ENCODE measurements at places on chromosomes 7 and 10.

DNA sequence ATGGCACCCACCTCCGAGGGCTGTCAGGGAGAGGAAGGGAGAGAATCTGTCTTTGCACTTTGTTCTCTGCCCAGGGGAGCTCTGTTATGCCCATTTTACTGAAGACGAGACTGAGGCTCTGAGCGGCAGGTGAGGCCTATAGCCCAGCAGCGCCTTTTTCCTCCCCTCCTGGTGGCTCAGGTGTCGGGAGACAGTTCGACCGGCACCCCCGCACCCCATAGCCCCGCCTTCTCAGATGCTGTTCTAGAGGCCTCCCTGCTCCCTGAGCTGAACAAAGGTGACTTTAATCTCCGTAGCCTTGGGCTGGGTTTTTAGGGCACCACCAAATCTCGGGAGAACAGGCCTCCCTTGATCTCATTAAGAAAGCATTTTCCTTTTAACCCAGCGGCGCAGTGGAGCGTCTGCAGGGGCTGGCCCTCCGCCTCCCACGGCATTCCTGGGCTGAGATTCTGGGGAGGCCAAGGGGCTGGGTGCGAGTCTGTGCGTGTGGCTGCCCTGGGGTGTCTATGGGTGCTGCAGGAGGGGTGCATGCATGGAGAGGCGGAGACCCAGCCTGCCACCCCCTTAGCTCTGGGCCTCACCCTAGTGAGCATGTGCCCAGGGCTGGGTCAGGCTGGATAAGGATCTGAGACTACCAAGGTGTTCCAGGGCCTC, 3.3 kb downstream of the LFNG start:
- DNase-seq, result no peak

- DNase-seq, result no peak
These were observed 411.8 kb downstream of the SDK1 start for GRCh38 chr7:3712841-3713240.

DNA sequence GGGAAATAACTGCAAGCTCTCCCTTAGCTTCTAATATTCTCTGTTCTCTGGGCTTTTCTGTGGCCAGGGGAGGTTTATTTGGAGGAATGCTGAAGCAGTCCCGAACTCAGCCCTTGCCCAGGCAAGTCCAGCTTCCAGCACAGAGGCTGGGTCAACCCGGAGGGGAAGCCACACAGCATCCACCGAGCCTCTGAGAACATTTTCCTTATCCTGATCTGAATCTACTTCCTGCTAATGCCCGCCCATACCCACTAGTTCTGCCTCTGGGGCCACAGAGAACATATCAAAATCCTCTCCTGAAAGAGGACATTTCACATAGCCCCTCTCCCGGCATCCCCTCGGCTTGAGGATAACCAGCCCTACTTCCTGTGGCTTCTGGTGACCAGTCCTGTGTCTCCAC, 31.1 kb downstream of the SH3PXD2A start:
- no peak for DNase-seq

GRCh38 chr7:111043561-111043960, 47.4 kb upstream of the LRRN3 start:
- DNase-seq, result no peak

GRCh38 chr10:103416436-103417147, 20.2 kb downstream of the PDCD11 start:
- DNase-seq, result peak; percentile 10

DNA sequence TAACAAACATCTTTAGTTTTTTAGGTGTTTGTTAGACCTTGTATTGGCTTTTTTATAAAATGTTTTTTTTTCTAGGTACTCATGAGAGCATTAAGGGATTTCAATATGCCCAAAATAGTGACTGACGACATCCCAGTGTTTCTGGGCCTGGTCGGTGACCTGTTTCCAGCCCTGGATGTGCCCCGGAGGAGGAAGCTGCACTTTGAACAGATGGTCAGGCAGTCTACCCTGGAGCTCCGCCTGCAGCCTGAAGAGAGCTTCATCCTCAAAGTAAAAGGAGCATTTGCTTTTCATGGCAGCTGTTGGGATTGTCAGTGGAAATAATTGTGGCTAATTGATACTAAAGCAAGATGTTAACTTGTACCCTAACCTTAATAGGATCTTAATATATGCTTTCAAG, 161.5 kb downstream of the DNAH11 start:
- DNase-seq, result no peak

DNA sequence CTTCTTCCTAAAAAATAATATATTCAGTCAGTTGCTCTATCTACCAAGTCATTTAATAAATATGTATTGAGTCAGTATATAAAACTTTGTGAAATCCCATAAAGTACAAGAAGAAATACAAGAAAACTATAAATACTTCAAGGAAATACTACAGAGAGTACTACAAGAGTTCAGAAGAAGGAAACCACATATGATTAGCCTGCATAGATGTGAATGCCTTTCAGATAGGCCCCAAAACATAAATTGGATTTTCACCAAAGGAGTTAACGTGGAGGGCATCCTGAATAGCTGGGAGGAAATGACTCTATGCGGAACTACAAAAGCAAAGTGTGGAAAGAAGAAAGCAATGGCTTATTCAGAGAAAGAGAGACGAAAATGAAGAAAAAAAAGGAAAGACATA, 120.1 kb downstream of the LRRN3 start:
- no peak for DNase-seq

DNA sequence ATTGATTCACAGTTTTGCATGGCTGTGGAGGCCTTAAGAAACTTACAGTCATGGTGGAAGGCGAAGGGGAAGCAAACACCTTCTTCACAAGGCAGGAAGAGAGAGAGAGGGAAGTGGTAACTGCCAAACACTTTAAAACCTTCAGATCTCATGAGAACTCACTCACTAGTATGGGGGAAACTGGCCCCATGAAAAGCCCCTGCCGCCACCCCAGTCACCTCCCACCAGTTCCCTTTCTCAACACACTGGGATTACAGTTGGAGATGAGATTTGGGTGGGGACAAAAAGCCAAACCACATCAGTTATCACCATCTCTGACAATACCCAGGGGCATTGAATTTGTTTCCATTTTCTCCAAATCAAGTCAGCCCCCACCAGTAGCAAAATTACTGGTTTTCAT, 740.4 kb downstream of the GATA3 start:
- DNase-seq, result no peak

DNA sequence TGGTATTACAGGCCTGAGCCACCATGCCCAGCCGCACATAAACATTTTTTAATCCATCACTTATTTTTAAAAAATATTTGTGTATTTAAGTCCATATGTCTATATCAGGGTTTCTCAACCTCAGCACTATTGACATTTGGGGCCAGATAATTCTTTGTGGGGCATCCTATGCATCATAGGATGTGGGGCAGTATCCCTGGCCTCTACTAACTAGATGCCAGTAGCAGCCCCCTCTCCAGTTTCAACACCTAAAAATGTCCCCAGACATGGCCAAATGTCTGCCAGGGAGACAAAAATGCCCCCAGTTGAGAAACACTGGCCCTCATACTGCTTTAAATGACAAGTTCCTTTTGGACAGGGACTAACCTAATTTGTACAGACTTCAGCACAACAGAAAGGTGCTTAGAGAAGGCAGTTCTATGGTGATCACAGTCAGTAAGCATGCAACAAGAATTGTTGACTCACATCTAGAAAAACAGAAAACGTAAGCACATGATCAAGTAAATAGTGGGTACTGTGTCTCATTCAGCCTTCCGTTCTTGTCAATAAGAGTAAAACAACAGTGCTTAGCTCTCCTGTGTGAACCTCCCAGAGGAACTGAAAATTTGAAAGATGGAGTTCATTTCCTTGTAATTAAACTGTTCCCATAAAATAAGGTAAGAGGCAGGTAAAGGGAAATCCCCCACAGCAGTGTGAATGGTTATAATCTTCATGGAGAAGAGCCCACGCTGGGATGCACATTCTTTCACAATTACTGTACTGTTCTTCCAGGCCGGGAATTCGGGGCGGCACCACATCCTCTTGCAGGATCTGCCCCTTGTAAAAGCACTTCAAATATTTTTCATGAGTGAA, 17.3 kb upstream of the ADRB1 start:
- no peak for DNase-seq

GRCh38 chr7:158329014-158329610, 258.5 kb downstream of the PTPRN2 start:
- no peak for DNase-seq

DNA sequence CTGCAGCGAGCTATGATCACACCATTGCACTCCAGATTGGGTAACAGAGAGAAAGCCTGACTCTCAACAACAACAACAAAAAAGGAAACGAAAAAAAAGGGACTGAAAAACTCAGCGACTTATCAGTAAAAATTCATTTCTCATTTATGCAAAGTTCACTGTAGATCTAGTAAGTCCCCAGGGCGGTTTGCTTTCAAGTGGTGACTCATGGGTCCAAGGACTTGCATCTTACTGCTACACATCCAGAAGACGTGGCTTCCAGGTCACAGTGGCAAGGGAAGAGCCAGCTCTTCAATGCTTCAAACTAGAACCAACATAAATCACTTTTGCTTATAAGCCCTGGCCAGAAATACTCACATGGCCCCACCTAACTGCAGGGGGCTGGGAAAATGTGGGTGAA, 178.3 kb upstream of the AUTS2 start:
- DNase-seq, result no peak

DNA sequence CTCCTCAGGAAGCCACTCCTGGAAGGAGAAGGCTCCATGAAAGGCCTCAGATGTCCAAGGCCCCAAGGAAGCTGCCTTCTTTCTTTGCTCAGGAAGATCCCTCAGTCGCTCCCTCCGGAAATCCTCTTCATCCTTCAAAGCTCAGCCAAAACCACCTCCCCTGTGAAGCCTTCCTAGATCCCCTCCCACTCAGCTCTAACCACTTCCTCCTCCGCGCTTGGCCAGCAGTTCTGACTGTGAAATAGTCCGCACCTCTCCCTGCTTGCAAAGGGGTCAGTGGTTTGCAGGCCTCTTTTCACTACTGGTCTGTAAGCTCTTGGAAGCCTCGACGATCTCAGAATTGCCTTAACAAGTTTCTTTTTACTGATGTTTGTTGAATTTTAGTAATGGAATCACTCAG, 23.9 kb downstream of the PYROXD2 start:
- no peak for DNase-seq

- DNase-seq, result no peak
These were observed 706 bp downstream of the BUB3 start for GRCh38 chr10:123154711-123155505.

GRCh38 chr10:184911-185310, 49.7 kb downstream of the ZMYND11 start:
- DNase-seq, result no peak

- DNase-seq, result no peak
These were observed 223.6 kb downstream of the IPMK start for GRCh38 chr10:58044072-58044471.

GRCh38 chr7:83957333-83957732, 237.3 kb downstream of the SEMA3A start:
- no peak for DNase-seq

DNA sequence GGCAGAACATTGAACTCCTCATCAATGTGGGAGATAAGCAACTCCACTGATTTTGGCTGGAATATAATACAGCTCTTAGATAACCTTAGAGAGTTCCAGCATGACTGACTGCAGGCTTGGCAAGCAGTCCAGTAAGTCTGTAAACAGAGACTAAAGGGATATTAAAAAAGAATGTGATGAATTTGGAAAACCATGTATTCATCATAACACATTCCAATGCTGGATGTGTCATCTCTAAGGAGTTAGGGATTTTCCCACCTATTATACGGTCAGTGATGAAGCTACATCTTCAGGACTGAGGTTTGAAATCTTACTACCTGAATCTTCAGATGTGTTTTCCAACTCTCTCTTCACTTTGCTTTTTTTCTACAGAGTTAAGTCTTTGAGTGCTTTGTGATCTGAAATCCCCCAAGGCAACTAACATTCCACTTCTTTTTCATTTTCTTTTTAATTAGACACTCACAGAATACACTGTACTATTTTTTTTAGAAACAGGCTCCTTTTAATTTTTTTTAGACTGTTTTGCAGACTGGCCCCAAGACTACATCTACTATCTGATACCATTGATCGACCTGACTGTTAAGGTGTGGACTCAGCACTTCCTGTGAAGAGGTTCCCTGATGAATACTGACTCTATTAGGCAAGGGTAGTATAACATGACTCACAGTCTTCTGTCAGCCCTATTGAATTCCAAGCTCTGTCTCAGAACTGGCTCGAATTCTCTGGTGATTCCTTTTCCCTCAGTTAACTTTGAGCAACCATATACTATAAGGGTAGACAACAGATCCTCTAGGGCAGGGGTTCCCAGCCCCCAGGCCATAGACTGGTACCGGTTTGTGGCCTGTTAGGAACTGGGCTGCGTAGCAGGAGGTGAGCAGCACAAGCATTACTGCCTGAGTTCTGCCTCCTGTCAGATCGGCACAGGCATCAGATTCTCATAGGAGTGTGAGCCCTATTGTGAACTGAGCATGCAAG, 678.2 kb downstream of the GRM8 start:
- no peak for DNase-seq

DNA sequence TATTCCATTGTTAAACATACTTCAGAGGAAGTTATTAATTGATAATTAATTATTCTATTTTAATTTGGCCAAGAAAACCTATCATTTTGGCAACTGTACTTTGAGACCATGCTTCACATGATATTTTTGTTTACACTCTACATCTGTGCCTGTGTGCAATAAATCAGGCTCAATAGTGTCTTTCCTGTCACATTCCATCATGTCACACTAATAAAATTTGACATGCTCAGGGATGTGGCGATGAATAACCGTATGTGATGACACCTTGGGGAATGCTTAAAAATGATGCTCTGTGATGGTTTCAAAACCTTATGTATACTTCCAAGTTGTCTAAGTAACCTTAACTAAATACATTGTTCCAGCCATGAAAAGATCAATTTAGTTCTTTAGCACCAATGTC, 364.6 kb upstream of the TEX47 start:
- no peak for DNase-seq

DNA sequence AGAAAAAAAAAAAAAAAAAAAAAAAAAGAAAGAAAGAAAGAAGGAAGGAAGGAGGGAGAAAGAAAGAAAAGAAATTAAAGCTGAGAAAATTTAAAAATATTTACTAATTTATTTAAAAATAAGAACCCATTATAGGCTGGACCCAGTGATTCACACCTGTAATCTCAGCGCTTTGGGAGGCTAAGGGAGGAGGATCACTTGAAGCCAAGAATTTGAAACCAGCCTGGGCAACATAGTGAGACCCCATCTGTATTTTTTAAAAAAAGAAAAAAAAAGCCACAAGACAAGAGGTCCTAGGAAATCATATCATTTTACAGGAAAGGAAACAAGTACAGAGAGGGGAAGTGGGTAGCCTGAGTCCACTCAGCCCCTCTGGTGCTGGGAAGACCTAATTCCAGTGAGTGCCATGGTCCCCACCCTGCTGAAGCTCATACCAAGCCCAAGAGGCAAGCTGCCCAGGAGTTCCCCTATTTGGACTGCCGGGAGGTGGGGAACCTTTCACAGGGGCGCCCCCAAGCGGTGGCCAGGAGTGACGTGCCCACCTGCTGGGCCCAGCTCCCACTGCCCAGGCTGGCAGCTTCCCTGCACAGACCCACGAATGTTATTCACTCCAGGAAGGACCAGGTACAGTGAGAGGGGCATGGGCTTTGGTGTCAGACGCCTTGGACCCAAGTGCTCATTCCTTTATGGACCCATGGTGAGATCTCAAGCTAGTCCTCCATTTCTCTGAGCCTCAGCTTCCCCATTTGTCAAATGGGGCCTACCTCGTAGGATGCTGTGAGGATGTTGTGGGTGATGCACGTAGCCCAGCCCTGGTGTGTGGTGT, 133.6 kb downstream of the ZMIZ1 start:
- no peak for DNase-seq
